A549 treated with DMSO at 1 μM for 4 hours (cell line): ENCODE measurements at places on chromosomes 16 and 17. TPM values are rescaled to one million over a fixed set of nuclear protein-coding genes. Genes with fewer than 3 reads are reported as not detected.

Gene TMEM107
- total RNA-seq, result 16.2 to 19.5 TPM (median 18.8 TPM) in 5 replicates

Gene HS3ST3A1
- 0.16 to 0.34 TPM in 2 of 5 replicates, not detected in the others for total RNA-seq

Gene C16orf96
- total RNA-seq, result not detected in 5 replicates

Gene SYCE1L
- 5.8 to 7.9 TPM (median 6.7 TPM) in 5 replicates for total RNA-seq
